ENCODE measurements at places on chromosomes 6 and 20. TPM values are rescaled to one million over a fixed set of nuclear protein-coding genes. Genes with fewer than 3 reads are reported as not detected.

CDSN gene
- polyA plus RNA-seq: not detected

KCNK15 gene
- 0.62 TPM for polyA plus RNA-seq

FAM162B gene
- 5.8 TPM for polyA plus RNA-seq

OXT gene
- polyA plus RNA-seq: 10.8 TPM

DEFB124 gene
- not detected for polyA plus RNA-seq

GJA10 gene
- not detected for polyA plus RNA-seq

SLC25A27 gene
- 19.1 TPM for polyA plus RNA-seq

PACSIN1 gene
- 4.1 TPM for polyA plus RNA-seq

GJA1 gene
- polyA plus RNA-seq: 14.2 TPM

SIRPG gene
- not detected for polyA plus RNA-seq

TRIM10 gene
- polyA plus RNA-seq: 1.5 TPM

GSS gene
- polyA plus RNA-seq: 71.5 TPM

CFAP61 gene
- 0.58 TPM for polyA plus RNA-seq

MICB gene
- polyA plus RNA-seq: 1.5 TPM

GINS1 gene
- 1.1 TPM for polyA plus RNA-seq

CHRNA4 gene
- polyA plus RNA-seq: 0.67 TPM

MMP24 gene
- 10.7 TPM for polyA plus RNA-seq

PRPH2 gene
- 0.75 TPM for polyA plus RNA-seq

Data from kidney (tissue), 22 donors.